Epithelial cell of prostate (primary cell): ENCODE measurements at places on chromosomes 3 and 15.
A peak's percentile ranks its signal among the peaks of the same experiment; 100 is the strongest.

DNA sequence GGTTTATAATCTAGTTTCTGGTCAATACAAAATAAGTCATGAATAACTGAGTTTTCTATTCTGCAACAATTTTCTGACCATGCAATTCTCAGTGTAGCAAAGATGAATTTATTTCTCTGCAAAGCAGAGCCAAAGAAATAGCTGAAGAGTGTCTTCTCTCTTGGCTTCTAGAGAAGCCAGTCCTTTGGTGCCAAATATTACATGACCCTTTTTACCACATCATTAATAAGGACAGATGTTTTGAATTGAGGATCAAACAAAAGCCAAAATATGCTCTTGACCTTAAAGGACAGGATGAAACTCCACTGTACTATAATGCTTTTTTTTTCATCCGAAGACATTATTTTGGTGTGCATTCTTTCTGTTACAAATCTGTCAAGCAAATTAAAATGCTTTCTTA is 40.2 kb upstream of the OSTN start:
- DNase-seq: no peak

DNA sequence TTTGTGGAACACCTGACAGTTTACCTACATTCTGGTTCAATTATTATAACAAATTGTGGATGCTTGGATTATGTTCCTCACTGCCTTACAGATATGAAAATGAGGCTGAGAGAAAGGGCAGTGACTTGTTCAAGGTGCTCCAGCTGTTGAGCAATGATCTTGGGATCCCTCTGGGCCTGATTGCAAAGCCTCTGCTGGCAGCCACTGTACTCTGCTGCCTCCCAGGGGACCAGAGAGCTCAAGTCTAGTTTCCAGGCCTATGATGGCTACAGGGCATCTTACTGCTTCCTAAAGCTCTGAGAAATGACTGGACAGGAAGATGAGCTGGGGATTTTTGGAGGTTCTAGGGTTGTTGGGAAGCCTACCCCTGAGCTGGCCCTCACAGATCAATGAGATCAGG is 2.3 kb upstream of the SHC4 start:
- DNase-seq: peak; percentile 61

DNA sequence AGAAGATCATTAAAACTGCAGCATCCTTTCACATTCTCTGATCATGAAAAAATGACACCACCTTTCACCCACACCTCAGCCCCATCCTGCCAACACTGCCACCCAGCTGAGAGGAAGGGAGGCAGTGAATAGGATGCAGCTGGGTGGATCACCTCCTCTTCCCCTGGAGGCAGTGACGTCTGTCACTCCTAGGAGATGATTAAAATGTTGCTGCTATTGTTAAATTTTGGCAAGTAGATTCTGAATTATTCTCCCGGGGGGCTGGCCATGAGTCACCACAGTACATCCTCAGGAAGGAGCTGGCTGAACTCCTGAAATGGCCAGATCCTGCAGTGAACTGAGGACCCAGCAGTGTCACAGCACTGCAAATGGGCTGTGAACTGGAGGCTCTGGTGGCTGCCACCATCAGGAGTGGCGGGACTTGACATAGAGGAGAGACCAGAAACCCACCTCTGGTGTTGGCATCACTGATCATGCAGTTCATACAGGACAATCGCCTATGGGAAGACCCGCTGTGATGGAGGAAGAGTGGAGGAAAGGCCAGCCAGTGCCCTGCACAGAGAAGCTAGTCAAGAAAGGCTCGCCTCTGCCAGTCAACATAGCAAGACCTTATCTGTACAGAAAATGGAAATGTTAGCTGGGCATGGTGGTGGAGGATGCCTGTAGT is 199.1 kb downstream of the FAM43A start:
- DNase-seq: no peak

DNA sequence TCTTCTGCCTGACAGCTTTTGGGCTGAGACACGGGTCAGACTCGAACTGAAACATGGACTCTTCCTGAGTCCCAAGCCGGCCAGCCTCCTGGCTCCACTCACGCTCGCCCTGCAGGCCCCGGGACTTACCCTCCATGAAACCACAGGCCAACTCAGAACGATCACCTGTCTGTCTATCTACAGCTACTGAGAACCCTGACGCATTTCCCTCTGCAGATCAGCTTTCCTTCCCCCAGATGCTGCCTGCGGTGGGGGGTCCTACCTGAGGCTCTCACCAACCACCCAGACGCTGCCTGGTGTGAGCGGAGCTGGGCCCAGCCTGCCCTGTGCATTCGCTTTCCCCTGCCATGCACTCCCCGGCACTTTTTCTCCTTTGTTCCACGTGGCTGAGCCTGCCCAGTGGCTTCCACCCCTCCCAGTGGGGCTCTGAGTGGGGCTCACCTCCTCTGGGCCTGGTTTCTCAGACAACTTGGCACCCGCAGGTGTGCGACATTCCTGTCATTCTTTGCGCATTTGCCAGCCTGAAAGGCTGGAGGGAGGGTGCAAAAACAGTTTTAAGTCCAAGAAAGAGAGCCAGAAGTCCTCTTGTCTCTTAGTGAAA is 60.2 kb downstream of the PLXNA1 start:
- no peak for DNase-seq

DNA sequence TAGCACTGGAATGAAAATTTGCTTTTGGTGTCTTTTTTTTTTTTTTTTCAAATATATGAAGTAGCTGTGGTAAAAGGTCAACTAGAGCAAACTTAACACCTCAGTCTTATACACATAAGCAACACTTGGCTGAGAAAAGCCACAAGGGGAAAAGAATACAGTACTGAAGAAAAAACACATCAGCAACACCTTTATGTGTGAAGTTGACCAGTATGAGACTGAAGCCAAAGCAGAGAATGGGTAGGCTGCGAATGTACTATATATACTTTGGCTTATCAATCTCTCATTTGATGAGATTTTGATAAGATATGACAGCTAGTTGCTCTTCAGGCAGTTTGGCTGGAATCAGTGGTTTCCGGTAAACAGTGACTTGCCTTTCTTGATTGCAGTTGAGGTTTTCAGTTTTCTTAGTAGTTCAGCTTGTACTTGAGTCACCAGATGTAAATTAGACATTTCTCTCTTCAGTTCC is 22.0 kb upstream of the ZCWPW2 start:
- no peak for DNase-seq

DNA sequence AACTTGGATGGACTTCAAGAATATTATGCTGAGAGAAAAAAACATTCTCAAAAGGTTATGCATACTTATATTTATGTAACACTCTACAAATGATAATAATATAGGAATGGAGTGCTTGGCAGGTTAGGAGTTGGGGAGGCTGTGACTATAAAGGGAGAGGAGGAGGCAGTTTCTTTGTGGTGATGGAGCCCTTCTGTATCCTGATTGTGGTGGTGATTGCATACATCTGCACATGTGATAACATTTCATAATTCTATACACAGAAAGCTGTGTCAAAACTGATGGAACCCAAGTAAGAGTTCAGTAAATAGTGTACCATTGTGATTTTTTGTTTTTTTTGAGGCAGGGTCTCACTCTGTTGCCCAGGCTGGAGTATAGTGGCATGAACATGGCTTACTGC is 31.7 kb upstream of the FAM3D start:
- DNase-seq: no peak

GRCh38 chr3:105626739-105627138 is 242.1 kb downstream of the CBLB start:
- no peak for DNase-seq

- no peak for DNase-seq
Measured at GRCh38 chr15:64979252-64979710, 10.4 kb downstream of the SPG21 start.

- DNase-seq: no peak
Measured at GRCh38 chr15:32838820-32839219, 121.0 kb downstream of the GREM1 start.

DNA sequence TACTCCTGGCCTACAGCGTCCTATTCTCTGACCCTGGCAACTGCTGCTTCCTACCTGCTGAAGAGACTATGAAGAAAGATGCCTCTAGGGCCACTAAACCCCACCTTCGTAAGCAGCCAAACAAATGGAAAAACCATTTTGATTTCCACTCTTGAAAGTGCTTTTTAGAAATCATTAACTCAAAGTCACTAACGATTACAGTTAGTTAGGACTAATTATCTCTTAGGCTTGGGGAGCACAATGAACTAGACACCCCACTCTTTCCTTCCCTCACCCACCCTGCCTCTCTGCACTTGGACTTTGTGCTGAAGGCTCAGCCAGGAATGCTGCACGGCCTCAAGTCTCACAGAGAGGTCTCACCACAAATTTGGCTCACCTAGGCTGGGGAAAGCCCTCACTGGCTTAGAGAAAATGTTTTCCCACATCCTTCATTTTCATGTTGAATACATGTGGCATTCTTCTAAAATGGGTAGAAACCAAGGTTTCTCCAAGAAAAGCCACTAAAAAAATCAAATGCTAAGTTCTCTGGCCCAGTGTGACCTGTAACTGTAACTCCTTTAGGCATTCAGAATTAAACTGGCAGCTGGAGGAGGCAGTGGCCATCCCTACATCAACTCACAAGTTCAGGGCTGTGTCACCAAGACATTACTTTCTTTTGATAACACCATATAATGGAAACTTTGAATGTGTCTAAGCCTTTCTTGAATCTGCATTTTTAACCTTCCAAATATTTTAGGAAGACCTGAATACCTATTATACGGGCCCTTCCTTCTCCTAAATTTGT is 47.1 kb downstream of the NPTN start:
- DNase-seq: no peak

DNA sequence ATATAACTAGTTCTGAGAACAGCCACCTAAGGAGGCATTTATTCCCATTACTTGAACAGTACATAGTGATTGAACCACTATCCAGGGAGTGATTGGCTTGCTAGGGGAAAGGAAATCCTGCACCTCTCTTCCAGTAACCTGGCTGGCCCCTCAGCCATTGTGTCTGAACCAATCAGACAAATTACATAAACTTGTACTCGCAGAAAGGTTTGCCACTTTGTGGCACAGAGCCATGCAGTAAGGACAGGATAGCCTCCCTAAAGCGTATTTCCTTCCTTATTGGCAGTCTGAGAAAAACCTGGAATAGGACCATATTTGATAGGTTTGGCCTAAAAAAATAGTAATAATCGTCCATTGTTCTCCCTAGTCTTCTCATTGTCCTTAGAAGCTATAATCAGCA is 19.0 kb downstream of the CMSS1 start:
- no peak for DNase-seq

DNA sequence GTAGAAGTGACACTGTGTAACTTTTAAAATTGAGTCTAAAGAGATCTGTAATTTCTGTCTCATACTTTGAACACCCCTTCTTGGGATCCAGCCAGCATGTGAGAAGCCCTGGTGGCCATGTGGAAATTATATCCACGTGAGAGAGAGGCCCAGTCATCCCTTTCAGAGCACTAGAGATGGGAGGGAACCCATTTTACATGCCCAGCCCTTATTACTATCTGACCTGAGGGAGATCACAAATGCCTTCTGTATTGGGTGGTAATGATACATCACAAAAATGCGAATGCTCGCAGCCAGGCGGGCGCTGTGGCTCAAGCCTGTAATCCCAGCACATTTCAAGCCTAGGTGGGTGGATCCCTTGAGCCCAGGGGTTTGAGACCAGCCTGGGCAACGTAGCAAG is 27.3 kb upstream of the TRAK1 start:
- no peak for DNase-seq

- no peak for DNase-seq
Measured at GRCh38 chr3:73622091-73622805, 2.5 kb downstream of the PDZRN3 start.

- no peak for DNase-seq
Measured at GRCh38 chr3:124685067-124685466, 45.2 kb upstream of the UMPS start.

DNA sequence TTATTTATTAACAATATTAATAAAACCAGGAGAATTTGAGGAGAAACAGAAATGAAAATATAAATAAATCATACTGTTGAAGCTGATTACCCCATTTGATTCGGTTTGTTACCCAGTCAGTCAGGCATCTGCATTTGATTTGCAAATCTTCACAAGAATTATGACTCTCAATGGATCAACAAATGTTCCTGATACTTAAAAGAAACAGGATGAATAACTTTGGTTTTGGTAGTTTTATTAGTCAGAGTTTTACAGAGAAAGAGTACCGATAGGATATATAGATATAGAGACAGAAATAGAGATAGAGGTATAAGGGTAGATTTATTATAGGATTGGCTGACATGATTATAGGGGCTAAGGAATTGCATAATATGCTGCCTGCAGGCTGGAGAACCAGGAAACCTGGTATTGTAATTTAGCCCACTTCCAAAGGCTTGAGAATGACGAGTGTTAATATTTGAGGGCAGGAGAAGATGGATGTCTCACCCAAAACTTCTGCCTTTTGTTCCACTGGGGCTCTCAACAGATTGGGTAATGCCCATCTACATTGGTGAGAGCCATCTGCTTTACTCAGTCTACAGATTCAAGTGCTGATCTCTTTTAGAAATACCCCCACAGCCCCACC is 241.6 kb upstream of the COL8A1 start:
- no peak for DNase-seq

DNA sequence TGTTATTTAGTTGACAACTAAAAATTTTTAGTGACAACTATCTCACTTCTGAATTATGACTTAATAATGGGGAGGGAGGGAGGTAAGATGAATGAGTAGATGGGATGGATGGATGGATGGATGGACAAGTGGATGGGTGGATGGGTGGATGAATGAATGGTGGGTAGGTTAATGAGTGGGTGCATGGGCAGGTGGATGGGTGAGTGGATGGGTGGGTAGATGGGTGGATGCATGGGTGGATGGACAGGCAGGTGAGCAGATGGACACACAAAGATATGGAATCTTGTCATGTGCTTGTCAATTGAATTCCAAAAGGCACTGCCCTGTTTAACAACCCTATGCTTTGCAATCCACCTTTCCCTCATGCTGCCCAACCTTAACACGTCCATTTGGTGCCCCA is 41.5 kb downstream of the KLHL25 start:
- DNase-seq: no peak

DNA sequence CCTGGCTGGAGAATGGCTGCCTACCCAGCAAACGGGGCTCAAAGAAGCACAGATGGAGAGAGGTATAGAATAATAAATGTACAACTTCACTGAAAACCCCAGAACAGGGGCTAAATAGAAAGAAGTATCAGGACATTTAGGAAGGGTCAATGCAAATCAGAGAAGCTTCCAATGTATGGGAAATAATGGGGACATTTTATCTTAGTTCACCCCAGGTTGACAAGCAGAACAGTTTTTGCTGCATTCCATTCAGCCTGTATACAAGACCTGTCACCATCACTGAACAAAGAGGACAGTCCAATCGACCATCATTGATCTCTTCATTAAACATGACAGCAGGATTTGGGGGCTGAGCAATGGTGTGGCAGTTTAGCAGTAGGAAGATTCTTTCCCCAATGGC is 68.1 kb downstream of the MYH15 start:
- no peak for DNase-seq

GRCh38 chr15:86772369-86773059 is 692.8 kb downstream of the AGBL1 start:
- no peak for DNase-seq

DNA sequence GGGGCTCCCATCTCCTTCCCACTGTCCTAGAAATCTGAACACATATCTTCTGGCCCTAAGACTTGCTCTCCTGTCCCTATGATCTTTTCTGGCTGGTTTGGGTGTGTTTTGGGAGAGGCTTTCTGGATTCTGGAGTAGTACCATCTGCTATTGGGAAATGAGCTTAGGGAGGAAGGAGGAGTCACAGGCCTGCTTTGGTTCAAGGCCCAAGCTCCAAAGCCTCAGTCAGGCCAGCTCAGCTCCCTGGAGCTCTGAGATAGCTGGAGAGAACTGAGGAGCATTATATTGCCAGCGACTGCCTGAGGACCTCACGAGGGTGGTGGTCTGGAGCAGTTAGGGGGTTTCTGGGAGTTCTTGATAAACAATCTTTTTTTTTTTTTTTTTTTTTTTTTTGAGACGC is 18.7 kb downstream of the RASGRF1 start:
- DNase-seq: no peak
